ENCODE measurements at places on chromosomes 2 and 18.
A peak's percentile ranks its signal among the peaks of the same experiment; 100 is the strongest.

DNA sequence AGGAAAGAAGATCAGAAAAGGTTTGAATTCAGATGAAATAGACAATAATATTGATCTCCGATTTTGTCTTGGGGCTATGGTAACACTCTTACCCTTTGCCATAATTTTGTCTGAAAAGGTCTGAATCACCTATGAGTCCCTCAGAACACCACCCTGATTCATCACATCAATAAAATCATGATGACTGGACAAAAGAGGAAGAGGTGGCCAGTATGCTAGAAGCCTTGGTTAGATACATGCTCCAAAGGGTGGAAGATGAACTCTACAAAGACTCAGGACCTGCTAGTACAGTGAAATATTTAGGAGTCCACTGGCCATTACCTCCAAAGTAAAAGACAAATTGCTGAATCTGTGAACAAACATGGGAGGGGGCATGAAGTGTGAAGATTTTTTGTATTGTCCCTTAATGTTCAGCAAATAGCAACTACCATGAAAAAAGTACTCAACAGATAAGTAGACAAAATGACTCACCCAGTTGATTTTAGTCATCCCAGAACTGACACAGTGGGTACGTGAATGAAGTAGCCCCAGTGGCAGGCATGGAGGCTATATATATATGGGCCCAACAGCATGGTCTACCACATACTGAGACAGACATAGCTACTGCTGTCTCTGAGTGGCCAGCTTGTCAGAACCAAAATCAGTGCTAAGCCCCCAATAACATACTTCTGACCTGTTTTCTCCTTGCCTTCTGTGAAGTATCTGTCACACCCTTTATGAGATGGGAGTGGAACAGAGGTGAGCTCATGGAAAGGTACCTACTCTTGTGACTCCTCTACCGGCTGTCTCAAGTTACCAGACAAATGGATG is 36.5 kb upstream of the GLS start:
- DNase-seq = no peak

DNA sequence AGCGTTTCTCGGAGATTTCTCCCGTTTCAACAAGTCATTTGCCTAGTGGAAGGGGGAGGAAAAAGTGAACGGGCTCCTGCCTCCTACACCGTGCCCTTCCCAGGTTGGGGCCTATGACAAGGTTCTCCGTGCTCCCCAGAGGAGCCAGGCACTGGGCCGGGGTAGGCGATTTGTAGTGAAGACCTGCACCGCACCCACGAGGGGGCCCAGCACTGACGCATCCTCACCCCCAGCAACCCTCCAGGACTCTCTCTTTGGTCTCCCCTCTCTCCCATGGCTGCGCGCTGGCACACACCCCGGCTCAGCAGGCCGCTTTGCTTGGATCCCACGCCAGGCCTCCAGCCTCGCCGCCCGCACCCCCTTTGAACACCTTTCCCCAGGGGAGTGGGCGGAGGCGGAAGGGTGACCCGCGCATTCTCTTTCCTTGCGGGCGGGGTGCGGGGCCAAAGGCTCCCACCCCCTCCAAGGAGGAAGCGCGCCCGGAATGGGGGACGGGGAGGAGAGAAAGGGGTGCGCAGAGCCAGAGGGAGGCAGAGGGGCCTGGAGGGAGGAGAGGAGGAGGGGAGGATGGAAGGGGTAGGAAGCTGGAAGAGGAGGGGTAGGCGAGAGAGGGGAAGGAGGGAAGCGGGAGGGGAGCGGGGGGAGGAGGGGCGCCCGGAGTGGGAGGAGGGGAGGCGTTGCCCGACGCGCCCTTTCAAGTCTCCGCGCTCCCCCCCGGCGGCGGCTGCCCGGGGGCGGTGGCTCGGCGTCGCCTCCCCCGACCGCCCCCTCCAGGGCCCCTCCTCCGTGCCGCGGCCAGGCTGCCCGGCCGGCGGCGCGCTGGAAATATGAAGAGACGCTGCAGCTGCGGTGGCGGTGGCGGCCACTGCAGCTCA is at the start of gene APCDD1:
TSS of gene APCDD1 (plus strand) at position 830 of the 875 bp plus-strand sequence. CDS start 347 bp downstream, outside the sequence.
- peak; percentile 45 for DNase-seq

DNA sequence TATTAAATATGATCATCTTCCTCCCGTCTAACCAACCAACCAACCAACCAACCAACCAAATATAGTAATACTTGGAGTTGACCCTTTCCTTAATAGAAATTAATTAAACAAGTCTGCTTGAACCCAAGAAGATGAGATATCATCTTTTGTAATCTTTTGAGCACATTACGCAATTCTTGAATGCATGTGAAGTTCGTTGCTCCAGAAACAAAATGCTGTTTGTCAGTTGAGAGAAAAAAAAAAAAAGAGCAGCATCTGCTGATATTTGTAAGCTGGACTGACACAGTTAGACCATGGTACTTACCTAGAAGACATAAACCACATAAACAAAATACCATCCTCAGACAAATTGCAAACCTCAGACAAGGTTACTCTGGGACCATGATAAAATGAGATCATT is 9.2 kb upstream of the SERPINB2 start:
- DNase-seq = no peak

DNA sequence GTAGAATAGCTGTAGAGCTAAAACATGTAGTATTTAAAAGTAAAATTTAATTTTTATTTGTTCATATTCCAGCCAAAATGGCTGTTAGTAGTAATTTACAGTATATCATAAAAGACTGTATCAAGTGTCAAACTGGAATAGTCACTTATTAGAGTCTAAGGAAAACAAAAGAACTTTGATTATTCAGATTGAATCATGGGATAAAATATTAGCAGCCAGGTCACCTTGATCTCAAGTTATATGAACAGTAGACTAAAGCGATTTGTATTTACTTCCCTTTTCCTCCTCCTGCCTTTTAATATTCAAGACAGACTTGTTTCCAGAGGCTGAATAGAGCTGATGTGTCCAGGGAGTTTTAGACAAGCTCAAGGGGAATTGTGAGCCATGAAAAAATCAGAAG is 54.4 kb downstream of the PMAIP1 start:
- DNase-seq = no peak

Measured in NCI-H524 (cell line).